Thoracic aorta (tissue), 2 donors: ENCODE measurements at places on chromosomes 6 and 20.
A peak's percentile ranks its signal among the peaks of the same experiment; 100 is the strongest.

- no peak overlapping the region for H3K4me3 ChIP-seq
- H3K4me1 ChIP-seq, result peaks cover 6% of the 10 kb centered on the region
- no peaks in the 10 kb centered on the region for H3K27me3 ChIP-seq
- H3K27ac ChIP-seq, result no peak overlapping the region
- no peak for DNase-seq
Measured at GRCh38 chr6:112464901-112465665, 118.0 kb downstream of the RFPL4B start.

DNA sequence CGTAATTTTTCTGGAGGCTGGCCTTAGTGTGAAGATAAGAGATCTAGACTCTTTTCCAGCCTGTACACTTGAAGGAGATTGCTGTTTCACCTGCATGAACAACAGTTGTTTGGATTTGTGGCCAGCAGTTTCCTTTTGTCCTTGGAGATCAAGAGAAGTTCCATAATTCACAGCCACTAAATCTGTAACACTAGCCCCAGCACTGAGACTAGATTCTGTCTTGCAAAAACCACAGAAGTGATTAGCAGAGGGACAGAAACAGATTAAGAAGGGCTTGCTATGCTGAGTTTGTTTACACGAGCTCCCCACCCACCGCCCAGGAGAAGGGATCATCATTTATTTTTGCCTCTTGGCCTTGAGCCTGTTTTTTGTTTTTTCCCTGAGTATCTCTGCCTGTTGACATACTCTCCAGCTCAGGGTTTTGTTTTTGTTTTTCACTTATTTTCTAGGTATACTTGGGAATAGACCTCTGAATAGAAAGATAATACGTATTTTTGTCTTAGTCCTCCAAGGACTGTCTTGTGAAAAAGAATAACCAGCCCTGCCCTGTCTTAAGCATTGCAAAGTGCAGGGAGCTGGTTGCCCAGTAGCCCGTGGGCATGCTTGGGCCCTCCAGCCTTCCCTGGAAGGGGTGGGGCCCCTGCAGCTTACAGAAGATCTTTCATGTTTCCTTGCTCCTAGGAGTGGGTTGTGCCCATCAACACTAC lies 93.1 kb upstream of the SOX4 start:
- H3K4me1 ChIP-seq, result peaks cover 18% of the 10 kb centered on the region
- H3K4me3 ChIP-seq, result no peak overlapping the region
- H3K27ac ChIP-seq, result no peak overlapping the region
- H3K36me3 ChIP-seq, result no peaks in the 10 kb centered on the region

- H3K4me1 ChIP-seq, result no peaks in the 10 kb centered on the region
- no peak for DNase-seq
- H3K27me3 ChIP-seq, result no peaks in the 10 kb centered on the region
- H3K4me3 ChIP-seq, result no peak overlapping the region
Measured at GRCh38 chr6:120590611-120591010, 743.7 kb downstream of the TBC1D32 start.

DNA sequence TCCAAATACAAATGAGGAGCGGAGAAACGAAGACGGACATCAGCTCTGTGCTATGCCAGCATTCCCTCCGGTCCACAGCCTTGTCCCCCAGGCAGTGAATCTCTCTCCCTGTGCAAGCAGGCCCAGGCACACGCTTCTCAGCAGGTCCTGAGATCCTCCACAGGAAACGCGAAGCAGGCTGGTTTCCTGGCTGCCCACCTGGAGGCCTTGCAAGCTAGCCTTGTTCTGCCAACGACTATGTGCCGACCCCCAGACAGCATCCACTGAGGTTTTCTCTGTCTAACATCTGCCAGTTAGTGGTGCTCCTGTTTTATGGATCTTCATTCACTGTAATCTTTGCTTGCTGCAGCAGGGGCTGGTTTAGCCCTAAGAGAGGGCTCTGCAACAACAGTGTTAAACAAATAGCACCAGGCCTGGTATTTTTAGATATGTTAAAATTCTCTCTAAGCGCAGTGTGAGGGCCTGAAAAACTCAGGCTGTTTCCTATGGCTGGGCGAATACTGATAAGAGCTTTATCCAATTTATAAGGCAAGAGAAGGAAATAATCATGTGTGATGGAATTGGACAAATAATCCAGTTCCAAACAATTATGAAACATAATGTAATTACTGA lies 386.0 kb upstream of the ARID1B start:
- H3K4me3 ChIP-seq, result no peak overlapping the region
- no peaks in the 10 kb centered on the region for H3K4me1 ChIP-seq
- no peaks in the 10 kb centered on the region for H3K27me3 ChIP-seq

GRCh38 chr20:59031564-59032022 lies 542 bp downstream of the ATP5F1E start:
- peak overlapping the region; percentile 81 for H3K27ac ChIP-seq
- peak overlapping the region; percentile 88 for H3K4me3 ChIP-seq
- no peaks in the 10 kb centered on the region for H3K27me3 ChIP-seq
- no peak for DNase-seq
- peaks cover 52% of the 10 kb centered on the region for H3K4me1 ChIP-seq

DNA sequence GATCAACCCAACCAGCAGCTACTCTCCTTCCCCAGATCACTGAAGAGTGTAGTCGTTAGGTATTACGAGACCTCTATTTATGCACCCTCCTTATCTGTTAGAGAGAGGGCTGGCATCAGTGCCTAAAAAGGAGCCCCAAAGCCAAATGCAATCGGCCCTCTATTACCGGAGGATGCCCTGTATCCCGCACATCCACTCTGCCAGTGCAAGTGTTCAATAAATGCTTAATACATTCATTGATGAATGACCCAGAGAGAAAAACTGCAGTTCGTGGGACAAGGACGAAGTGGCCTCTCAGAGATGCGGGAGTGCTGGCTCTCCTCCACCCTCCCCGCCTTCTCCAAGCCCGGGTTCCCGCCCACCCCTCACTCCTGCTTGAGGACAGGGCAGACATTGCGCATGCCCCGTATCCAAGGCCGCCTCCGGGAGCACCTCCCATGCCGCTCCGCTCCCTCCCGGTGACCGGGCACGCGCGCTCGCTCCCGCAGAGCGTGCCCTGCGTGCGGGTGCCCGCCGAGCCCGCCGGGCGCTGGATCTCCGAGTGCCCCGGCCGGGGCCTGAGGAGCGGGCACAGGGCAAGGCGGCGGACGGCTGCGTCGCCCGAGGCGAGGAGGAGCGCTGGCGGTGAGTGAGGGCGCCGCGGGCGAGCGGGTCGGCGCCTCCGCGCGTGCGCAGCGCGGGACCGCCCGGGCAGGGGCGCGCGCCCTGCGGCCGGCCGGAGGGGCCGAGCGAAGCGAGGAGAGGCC lies 27.2 kb upstream of the BTBD3 start:
- peak; percentile 51 for DNase-seq
- no peaks in the 10 kb centered on the region for H3K27me3 ChIP-seq
- no peaks in the 10 kb centered on the region for H3K36me3 ChIP-seq
- peak overlapping the region; percentile 91 for H3K4me3 ChIP-seq
- peak overlapping the region; percentile 86 for H3K27ac ChIP-seq

GRCh38 chr6:120056085-120056484 lies 706.5 kb upstream of the MAN1A1 start:
- no peak overlapping the region for H3K4me3 ChIP-seq
- H3K27me3 ChIP-seq, result no peaks in the 10 kb centered on the region
- H3K36me3 ChIP-seq, result no peaks in the 10 kb centered on the region

DNA sequence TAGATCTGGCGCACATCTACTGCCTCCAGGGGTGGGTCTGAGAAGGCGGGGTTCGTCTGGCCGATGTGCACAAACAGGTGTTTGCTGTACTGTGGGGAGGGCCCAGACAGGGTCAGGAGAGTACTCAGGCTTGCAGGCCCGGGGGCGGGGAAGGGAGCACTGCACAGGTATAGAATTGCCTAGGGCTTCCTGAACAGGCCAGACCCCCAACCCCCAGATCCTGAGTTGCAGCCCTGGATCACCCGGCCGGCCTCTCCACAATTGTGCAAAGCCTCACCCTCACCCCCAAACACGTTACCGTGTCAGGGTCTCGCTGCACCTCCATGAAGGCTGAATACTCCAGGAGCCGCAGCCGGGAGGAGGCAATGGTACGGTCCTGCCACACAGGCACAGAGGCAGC lies 7.8 kb downstream of the RPL10A start:
- DNase-seq, result no peak
- H3K36me3 ChIP-seq, result peaks cover 77% of the 10 kb centered on the region
- no peak overlapping the region for H3K4me3 ChIP-seq
- H3K27ac ChIP-seq, result no peak overlapping the region
- no peaks in the 10 kb centered on the region for H3K27me3 ChIP-seq

DNA sequence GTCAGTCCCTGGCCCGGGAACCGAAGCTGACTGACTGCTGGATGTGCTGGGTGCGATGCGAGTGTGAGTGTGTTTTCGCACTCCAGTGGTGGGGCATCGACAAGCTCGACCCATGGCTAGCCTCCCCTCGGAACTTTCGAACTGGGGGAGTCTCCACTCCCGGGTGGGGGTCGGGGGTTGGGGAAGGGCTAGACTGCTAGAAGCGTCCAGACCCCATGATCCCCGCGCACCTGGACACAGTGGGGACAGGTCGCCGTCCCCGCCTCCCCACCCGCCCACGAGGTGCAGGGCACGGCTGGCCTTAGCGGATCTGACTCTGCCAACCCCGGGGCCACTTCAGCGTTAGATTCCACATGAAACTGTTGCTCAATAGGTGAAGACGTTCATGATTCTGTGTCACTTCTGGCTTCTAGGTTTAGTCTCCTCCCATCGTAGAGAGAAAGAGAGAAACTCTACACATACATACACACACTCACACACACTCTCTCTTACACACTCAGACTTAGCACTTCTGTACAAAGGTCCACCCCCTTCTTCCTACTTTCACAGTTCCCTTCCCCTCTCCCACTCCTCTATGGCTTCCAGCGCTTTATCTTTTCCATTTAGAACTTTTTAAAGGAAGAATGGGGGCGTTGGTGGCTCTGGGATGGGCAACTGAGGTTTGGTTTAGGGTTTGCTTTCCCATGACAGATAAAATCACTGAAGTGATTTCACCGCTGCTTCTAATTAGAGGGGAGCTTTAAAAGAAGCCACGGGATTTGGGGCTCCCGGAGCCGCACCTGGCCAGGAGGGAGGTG lies 5.1 kb upstream of the TFAP2A start:
- peaks cover 62% of the 10 kb centered on the region for H3K27me3 ChIP-seq
- H3K27ac ChIP-seq, result no peak overlapping the region
- H3K4me3 ChIP-seq, result no peak overlapping the region
- no peak for DNase-seq
- no peaks in the 10 kb centered on the region for H3K4me1 ChIP-seq
- no peaks in the 10 kb centered on the region for H3K36me3 ChIP-seq

DNA sequence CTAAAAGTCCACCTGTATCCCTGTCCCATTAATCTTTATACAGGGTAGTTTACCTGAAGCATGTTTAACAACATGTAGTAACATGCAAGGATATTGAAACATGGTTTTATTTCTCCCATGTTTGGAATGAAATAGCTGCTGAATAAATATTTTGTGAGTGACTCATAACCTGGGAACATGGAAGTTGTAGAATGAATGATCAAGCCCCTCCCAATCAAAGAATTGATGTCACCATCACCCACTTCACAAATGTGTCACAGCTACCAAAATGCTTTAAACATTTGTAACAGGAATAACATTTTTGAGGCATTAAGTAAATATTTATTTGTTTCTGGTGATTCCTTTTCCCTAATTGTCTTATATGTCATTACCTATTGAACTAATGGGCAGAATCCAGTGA lies 58.9 kb upstream of the TNFAIP3 start:
- H3K4me1 ChIP-seq, result peaks cover 21% of the 10 kb centered on the region
- no peak overlapping the region for H3K27ac ChIP-seq
- H3K27me3 ChIP-seq, result no peaks in the 10 kb centered on the region
- DNase-seq, result no peak
- no peaks in the 10 kb centered on the region for H3K36me3 ChIP-seq
- no peak overlapping the region for H3K4me3 ChIP-seq

- H3K4me1 ChIP-seq, result peaks cover 12% of the 10 kb centered on the region
- peaks cover 7% of the 10 kb centered on the region for H3K36me3 ChIP-seq
- DNase-seq, result no peak
- H3K27me3 ChIP-seq, result no peaks in the 10 kb centered on the region
- H3K4me3 ChIP-seq, result peak overlapping the region; percentile 87
- peak overlapping the region; percentile 88 for H3K27ac ChIP-seq
Measured at GRCh38 chr20:18567739-18568091, 483 bp downstream of the SMIM26 start.

DNA sequence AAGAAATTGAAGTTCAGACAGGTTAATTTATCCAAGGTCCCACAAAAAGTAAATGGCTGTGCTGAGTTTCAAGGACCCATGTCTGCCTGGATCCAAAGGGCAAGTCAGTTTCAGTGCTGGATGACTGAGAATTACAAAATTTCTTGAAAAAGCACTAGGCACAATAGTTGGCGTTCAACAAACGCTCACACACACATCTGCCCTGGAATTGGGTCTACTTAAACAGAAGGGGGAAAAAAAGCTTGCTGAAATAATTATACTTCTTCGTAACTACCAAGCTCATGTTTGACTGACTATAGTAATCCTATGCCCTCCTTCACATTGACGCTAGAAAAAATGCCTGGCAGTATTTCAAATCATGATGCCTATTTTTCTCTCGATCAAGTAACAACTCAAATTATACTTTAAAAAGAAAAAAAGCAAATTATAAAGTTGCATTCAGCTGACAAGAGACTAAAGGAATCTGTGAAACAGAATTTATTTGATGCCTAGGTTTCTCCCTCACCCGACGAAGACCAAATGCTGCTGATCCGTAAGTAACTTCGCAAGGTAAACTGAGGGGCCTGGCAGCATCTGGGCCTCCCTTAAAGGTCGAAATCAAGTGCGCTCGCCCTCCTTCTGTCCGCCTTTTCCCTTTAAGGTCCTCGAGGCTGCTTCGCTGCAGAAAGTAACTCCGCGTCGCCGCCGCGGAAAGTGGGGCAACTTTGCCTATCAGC lies 650 bp upstream of the CD2AP start:
- peak overlapping the region; percentile 92 for H3K4me3 ChIP-seq
- no peaks in the 10 kb centered on the region for H3K36me3 ChIP-seq
- H3K4me1 ChIP-seq, result peaks cover 13% of the 10 kb centered on the region
- peak overlapping the region; percentile 94 for H3K27ac ChIP-seq

GRCh38 chr6:5175635-5176034 lies 85.1 kb downstream of the LYRM4 start:
- no peaks in the 10 kb centered on the region for H3K4me1 ChIP-seq
- DNase-seq, result no peak
- H3K27me3 ChIP-seq, result no peaks in the 10 kb centered on the region
- no peaks in the 10 kb centered on the region for H3K36me3 ChIP-seq
